NCI-H2029 treated with DMSO at 0.1 percent for 48 hours (cell line): ENCODE measurements at places on chromosomes 4 and X.

GRCh38 chrX:9492901-9493300 is 28.0 kb downstream of the TBL1X start:
- DNase-seq: no peak

DNA sequence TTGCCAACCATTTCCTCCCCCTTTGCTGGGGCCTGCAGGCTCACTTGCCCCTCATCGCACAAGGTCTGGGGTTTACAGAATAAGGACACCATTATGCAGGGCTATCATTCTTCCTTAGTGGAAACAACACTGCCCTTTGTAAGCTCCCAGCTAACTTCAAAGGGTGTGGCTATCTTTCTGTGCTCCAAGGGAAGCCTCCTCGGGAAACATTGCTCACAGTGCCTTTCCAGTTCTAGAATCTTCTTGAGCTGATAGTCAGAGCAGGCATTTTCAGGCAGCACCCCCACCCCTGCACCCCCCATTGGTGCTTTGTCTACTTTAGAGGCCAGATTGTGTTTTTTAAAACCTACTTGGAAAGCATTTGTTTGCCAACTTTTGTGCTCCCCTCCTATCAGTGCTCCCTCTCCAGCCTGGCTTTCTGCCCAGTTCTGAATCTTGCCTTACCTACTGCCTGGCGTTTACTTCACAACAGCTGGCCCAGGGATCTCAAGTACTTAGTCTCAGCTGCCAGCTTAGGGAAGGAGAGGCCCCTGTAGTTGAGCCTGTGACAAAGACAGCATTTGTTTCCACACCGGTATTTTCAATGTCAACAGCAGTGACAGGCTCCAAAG is 53.5 kb downstream of the PLAC1 start:
- DNase-seq: peak; percentile 40

DNA sequence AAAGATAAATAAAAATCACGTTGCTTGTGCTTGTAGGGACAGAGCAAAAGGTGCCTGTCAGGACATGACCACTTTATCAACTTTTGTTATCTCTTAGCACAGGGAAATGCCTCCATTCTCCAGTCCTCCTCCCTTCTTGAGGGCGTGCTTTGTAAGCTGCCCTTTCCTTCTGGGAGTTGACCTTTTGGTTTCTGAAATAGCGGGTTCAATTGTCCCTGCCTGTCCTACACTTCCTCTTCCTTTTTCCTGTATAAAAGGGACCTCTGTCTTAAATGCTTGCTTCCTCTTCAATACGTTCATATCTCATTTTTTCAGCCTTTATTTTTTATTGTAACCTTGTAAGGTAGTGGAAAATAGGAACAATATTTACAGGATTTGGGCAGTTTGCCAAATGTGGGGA is 153.5 kb downstream of the SH3BGRL start:
- DNase-seq: no peak

- DNase-seq: peak; percentile 26
Observed at GRCh38 chr4:182175788-182176519, 67.2 kb upstream of the TENM3 start.

- DNase-seq: peak; percentile 14
Observed at GRCh38 chr4:145904413-145905177, 34.0 kb downstream of the ZNF827 start.

DNA sequence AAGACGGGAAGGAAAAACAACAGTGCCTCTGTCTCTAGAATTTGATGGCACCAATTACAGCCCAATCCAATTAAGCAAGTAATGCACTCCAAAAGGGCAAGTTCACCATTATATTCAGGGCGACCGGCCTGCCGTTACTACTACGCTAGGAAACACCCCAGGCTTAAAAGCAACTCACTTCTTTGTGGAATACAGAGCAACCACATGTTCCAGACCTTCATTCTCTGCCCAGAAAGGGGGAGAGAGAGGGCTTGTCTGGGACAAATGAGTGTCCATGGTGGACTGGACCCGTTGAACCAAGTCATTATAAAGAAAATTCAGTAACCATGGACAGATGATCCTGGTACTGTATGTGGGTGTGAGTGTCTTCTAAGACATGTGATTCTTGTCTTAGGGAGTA is 1.6 kb downstream of the KDR start:
- no peak for DNase-seq

- DNase-seq: no peak
Observed at GRCh38 chr4:88002786-88003185, 4.6 kb upstream of the PKD2 start.

DNA sequence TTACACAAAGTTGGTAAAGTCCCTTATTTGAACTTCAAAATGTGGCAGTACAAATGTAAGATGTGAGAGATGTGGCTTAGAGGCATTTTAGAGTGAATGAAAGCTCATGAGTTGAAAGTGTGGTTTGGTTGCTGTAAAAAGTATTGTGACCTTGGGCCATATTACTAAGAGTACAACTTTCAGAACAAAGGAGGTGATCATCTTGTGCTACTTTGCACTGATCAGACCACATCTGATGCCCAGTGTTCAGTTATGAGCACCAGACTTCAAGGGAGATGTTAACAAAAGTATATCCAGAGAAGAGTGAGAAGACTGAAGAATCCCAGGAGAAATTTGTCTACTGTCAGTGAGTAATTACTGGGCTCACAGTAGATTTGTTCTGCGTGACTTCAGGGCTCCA is 30.2 kb downstream of the NLGN3 start:
- DNase-seq: no peak

DNA sequence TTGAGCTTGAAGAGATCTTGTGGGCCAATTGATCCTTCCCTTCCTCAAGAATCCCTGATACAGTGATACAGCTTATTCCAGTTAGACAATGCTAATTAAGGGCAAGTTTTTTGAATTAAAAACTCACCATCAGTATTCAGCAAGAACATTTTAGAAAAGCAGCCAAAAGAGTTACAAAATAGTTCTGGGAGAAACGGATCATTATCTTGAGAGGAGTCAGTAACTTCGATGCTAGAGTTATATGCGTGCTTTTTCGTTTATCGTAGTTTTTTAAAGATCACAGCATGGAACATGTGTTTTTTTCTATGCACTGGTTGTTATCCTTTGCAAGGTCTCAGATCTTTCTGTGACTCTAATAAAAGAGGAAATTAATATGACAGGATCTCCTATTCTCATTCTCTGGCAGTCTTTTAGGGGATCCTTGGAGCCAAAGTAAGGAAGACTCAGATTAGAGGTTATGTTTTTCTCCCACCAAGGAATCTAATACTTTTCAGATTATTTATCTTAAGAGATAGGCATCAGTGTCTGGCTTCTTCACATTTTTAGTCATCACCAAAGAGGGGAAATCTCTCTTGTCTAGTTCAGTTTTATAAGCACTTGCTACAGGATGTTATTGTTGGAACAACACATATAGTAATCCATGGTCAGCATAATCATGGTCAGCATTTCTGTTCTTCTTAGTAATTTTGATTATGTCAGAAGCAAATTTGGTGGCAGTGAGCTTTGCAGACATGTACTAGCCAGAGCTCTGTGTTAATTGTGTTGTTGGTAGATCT is 109.7 kb downstream of the PDLIM5 start:
- DNase-seq: no peak

- no peak for DNase-seq
Observed at GRCh38 chr4:52266537-52267137, 215.5 kb downstream of the SPATA18 start.

GRCh38 chr4:81314897-81315470 is 100.0 kb upstream of the PRKG2 start:
- DNase-seq: peak; percentile 85

DNA sequence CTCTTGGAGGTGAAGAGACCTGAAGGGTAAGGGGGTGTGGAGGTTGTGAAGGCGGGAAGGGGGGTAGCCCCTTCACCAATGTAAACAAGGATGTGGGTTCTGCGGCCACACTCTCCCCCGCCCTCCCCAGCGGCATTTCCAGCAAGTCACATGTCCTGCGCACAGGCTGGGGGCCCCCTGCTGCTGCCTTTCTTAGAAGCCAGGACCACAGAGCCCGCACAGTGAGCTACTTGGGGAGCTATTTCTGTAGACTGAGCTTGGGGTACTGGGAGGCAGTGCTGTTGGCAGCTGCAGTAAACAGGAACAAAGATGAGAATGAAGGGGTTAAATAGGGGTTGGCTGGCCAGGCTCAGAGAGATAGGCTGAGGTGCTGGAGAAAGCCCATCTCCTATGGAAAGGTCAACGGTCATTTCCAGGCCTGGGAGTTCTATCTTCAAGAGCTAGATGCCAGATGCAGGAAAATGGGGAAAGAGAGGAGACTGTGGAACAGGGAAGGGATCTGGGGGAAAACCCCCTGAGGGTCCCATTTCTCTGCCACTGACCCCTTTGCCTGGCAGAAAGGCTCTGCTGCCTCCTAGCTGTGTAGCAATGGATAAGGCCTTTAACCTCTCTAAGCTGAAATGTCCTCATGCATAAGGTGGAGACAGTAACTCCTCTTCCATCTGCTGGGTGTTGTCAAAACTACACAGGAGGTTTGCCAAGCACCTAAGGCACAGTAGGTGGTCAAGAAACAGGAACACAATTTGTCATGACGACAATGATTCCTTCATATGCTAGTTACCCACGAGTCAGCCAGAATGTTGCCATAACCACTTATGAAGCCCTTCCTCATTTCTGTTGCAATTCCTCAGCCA is 18.5 kb upstream of the PIM2 start:
- DNase-seq: no peak

- DNase-seq: no peak
Observed at GRCh38 chrX:86051741-86052140, 4.4 kb upstream of the CHM start.

DNA sequence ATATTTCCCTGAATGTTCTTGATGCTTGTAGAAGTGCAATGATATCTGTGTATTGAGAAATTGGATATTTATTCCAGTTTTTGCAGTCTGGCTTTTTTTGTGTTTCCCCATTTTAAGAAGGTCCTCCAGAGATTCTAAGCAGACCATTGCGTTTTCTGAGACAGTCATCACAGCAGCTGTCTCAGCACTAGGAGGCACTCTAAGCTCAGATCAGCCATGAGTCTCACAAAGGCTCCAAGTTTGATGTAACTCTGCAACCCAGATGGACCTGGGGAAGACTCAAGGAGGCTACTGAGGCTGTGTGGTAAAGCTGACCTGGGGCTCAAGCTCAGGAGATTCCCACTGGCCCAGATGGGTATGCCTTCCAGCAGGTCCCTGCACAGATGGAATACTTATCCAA is 89.3 kb upstream of the CYLC1 start:
- no peak for DNase-seq

DNA sequence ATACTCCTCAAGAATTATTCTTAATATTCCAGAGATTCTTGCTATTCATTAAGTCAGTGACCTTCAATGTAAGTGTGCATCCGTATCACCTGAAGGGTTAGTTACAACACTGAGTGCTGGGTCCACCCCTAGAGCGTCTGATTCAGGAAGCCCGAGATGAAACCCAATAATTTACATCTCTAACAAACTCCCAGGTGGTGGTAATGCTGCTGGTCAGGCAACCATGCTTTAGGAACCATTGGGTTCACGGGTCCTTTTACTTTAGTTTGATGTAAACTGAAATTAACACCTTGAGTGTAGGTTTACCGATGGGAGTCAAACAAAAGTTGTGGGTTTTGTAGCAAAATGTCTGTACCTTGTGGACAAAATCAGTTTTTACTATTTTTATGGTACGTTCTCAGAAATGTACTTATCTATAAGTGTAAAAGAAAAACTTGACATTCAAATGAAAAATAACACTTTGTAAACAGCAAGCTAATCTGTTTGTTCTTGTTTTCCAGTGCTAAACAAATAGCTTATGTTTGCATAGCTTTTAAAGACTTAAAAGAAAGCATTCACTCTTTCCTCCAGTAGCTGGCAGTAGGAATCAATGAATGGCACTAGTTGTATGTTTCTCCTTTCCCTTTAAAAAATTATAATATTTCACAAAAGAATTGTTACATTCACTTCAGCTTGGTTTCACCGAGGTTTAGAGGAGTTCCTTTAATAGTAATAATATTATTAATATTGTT is 32.7 kb downstream of the ACE2 start:
- DNase-seq: no peak

DNA sequence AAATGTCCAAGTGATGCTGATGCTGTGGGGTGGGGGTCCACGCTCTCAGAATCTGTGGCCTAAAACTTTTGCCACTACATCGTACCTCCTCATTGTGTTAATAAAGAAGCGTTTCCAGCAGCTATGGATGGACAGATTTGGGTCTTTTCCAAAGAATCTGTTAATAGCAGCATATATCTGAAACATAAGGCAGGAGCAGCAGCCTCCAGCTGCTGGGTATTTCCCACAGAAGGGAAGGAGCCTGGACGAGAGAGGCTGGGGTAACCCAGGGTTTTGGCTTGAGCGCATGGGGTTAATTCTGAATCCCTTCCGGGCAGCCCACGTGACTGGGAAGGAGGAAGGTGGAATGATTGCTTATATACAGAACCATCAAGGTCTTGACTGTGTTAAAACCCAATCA is 332.4 kb downstream of the BCOR start:
- no peak for DNase-seq

GRCh38 chr4:48268956-48269860 is at the start of gene TEC:
TSS of gene TEC (minus strand) at chr4:48269838. CDS start at chr4:48228614, 41,224 bp downstream.
- DNase-seq: no peak

DNA sequence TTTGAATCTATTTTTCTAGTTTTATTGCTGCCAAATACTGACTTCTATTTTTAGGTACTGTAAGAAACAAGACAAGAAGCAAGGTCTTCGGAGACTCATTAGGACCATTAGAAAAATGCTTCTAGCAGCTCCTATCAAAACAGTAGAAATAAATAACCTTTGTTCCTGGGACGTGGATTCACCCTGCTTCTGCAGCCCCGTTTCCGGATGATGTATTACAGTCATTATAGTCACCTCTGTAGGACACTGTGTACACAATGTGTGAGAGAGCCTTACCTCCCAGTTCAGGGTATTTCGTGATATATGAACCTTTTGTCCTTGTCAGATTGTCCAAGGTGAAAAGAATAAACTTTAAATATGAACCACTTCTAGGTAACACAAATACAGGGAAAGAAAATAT is 484.0 kb upstream of the TECRL start:
- DNase-seq: no peak

GRCh38 chrX:152817078-152817764 is 13.3 kb downstream of the CETN2 start:
- no peak for DNase-seq

GRCh38 chr4:6562931-6563901 is 11.8 kb upstream of the MAN2B2 start:
- DNase-seq: no peak

DNA sequence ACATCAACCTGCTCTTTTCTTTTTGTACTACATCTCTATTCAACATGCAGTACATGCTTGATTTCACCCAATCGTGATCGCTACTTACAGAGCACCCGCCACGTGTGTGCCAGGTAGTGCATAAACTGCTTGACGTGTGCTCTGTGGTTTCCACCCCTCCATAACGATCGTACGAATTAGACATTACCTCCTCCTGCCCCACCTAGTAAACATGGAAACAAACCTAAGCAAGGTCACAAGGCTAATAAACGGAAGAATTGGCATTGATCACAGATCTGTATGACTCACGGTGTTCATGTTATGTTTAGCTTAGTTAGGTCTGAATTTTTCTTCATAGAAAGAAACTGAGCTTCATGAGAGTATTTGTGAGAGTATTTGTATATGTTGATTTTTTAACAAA is 64.1 kb downstream of the STX18 start:
- no peak for DNase-seq

- DNase-seq: no peak
Observed at GRCh38 chrX:13123247-13123856, 78.9 kb upstream of the FAM9C start.
